ENCODE measurements at places on chromosomes 13 and 19.

GRCh38 chr19:4077007-4077374 lies 10.3 kb upstream of the ZBTB7A start:
- no peak for DNase-seq

DNA sequence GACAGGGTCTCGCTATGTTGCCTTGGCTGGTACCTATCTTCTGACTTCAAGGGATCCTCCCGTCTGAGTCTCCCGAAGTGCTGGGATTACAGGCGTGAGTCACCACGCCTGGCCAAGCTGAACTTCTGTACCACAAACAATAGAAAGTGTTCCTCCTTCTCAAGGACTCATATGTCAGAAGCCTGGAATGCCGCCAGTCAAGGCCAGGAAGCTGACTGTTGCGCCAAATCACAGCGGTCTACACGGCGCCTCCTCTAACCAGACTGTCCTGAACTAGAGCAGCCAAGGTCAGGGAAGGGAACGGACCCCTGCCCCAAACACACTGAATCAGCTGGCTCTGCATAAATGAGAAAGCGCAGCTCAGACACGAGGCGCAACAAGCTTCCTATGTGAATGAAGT lies 14.6 kb downstream of the RAB20 start:
- DNase-seq: peak; percentile 92

DNA sequence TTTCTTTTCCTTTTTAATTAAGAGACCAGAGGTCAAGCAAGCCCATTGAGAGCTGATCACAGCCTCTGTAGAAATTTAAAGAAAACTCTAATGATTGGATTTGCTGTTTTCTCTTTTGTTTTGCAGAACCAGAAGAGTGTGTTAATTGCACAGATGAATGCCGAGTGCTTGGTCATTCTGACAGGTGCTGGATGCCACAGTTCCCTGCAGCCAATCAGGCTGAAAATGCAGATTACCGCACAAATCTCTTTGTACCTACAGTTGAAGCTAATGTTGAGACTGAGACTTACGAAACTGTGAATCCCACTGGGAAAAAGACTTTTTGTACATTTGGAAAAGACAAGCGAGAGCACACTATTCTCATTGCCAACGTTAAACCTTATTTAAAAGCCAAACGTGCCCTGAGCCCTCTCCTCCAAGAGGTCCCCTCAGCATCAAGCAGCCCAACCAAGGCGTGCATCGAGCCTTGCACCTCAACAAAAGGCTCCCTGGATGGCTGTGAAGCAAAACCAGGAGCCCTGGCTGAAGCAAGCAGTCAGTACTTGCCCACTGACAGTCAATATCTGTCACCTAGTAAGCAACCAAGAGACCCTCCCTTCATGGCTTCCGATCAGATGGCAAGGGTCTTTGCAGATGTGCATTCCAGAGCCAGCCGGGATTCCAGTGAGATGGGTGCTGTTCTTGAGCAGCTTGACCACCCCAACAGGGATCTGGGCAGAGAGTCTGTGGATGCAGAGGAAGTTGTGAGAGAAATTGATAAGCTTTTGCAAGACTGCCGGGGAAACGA lies 93.1 kb downstream of the PCDH17 start:
- no peak for DNase-seq

GRCh38 chr13:102141625-102142472 lies 260.0 kb downstream of the FGF14 start:
- peak; percentile 27 for DNase-seq

DNA sequence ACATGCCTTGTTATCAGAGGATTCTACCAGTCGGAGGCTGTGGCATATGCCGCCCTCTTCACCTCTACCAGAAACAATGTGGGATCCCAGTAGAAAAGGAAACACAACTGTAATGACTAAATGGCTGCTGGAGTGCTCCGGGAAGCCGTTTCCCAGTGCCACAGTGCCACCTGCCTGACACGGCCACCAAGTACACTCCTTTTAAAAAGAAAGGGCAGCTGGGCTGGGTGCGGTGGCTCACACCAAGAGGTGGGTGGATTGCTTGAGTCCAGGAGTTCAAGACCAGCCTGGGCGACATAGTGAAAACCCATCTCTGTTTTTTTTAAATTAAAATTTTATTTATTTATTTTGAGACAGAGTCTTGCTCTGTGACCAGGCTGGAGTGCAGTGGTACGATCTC lies 67.3 kb downstream of the TRPM4 start:
- peak; percentile 42 for DNase-seq

DNA sequence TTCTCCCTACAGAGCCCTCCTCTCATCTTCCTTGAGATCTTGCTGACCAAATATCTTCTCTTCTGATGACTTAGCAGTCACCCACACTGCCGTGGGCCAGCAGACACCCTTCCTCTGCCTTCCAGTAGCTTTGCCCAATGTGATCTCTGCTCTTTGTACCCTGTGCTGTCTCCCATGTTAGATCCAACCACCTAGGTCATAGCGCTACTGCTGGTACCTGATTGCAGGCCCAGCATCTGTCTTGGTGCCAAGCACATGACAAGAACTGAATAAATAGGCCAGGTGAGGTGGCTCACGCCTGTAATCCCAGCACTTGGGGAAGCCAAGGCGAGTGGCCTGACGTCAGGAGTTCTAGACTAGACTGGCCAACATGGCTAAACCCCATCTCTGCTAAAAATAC lies 149.7 kb downstream of the TM9SF2 start:
- no peak for DNase-seq

DNA sequence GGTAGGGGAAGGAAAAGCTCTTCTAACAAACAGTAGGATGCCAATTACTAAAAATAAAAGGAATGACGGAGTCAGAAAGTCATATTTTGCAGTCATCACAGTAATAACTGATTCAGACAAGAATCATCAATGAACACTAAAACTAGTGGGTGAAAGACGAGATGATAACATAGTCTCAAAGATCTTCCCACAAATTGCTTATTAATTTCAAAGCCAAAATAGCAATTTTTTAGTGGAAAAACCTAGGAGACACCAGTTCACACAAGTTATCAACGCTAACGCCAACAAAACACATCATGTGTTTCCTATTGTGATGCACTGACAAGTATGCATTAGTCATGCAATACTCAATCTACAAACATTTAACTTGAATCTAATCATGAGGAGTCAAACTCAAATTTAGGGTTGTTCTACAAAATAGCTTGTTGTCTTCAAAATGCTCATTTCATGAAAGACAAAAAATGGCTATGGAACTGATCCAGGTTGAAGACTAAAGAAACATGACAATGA lies 18.6 kb downstream of the ZNF233 start:
- DNase-seq: no peak

DNA sequence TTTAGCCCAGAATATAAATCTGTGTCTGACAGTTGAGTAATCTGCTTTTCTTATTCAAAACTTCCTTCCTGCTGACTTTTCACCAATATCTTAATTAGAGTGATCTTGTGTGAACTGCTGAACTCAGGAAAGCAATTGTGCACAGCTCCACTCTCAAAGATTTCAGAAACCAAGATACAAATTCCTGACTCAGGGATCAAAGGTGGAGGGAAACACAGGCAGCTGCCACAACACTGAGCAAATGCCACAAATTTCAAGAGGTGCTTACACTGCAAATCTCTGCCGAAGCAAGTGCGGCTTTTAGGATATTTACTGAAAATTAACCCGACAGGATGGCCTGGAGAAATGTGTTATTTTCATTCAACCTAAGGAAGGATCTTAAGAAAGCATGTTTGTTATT lies 111.4 kb downstream of the STOML3 start:
- peak; percentile 67 for DNase-seq

DNA sequence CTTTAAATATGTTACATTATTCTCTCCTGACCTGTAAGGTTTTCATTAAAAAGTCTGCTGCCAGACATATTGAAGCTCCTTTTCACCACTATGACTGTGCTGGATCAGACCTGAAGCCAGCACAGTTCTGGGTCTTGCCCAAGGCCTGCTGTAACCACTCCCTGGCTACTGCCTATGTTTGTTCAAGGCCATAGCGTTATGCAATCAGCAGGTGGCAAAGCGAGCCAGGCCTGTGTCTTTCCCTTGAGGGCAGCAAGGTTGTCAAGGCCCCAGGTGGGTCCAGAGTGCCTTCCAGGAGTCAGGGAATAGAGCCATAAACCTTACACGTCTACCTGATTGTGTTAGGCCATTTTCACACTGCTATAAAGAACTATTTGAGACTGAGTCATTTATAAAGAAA lies 496.8 kb upstream of the PCDH9 start:
- peak; percentile 36 for DNase-seq

DNA sequence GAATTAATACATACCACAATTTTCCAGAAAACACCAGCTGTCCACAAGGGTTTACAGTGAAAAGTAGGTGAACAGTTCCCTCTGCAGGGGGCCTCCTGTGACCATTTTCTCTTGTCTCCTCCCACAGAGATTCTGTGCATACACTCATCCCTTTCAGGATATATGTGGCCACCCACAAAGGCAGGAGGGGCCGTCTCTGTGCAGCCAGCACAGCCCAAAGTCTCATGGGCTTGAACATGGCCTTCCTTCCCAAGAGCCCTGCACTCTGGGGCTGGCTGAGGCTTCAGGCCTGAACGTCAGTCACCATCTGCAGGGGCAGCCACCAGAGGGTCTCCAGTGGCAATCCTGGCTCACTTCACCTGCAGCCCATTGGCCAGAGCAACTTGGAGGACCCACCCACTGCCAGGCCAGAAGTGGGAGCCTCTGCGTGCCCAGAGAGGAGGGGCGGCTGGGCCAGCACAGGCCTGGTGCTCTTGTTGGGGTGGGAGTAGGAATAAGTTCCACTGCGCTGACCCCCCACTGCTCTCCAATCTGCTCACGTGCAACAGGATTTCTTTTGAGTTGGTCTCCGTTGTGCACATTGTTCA lies 25.1 kb downstream of the TMEM161A start:
- peak; percentile 26 for DNase-seq

DNA sequence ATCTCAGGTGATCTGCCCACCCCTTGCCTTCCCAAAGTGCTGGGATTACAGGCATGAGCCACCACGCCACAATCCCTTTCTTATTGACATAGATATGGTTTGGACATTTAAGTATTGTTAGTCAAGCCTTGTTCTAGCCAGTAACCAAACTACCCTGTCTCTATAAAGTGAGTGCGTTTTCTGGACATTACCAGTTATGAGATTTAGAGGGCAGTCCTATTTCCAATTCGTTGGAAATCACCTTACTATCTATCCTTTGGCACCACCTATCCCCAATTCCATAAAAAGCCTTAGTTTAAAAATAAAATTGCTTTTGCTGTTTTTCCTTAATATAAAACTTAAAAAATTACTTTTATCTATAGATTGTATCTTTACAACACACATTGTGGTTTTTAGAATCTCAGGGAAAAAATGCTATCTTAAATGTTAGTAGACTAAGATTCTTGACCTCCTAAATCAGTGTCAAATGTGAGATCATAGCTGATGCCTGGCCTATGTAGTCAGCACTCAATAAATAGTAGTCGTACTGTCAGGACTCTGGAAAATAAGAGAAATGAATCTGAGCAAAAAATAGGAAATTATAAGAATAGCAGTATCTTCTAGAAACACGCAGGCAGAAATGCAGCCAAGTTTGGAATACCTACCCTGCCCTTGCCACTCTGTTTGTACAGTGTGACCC lies 57.0 kb downstream of the NUFIP1 start:
- no peak for DNase-seq

DNA sequence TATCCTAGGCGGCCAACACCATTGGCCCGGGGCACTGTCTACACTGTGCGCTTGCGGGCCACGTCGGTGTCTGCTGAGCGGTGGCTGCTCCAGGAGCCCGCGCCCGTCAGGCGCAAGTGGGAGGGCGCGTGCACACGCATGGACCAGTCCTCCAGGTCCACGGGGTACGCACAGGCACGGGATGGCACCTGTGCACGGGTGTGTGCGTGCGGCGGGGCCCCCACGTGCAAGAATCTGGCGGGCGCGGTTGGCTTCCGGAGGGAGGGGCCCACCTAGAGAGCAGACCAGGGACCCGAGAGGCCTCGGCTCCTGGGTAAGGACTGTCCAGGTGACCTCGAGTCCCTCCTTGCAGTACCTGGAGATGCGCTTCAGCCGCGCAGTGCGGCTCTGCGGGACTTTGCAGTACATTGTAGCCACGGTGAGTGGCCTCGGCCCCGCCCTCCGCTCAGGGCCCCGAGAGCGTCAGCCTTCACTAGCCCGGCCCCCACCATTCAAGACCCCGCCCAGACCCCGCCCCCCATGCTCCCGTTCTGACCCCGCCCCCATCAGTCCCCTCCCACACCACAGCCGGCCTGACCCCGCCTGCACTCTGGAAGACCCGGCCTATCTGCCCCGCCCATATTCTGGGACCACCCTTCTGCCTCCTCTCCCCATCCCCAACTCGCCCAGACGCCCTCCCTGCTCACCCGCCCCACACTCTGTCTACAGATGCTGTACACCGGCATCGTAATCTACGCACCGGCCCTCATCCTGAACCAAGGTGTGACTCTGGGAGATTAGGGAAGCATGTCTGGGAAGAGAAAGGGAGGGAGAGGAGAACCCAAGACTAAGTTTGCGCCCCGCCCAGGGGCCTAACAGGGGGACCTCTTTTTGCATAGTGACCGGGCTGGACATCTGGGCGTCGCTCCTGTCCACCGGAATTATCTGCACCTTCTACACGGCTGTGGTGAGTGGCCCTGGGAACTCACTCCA lies 2.3 kb downstream of the SLC5A5 start:
- DNase-seq: no peak

GRCh38 chr13:76892488-76892887 lies 6.3 kb upstream of the KCTD12 start:
- peak; percentile 54 for DNase-seq

DNA sequence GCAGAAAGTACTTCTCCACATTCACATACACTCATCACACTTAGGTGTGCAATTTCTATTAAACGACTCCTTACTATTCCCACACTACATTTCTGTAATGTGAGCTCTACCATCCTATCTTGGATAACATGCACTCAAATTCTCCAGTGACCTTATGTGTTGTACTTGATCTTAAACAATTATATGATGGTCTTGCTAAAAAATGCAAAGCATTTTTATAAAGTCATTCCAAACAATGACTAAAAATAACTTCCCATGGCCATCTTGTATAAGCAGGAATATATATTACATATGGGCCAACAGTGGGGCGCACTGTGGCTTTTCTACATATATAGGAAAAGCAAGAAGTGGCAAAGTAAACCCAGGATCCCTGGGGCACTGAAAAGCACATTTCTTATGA lies 155.5 kb downstream of the FLT1 start:
- DNase-seq: no peak

DNA sequence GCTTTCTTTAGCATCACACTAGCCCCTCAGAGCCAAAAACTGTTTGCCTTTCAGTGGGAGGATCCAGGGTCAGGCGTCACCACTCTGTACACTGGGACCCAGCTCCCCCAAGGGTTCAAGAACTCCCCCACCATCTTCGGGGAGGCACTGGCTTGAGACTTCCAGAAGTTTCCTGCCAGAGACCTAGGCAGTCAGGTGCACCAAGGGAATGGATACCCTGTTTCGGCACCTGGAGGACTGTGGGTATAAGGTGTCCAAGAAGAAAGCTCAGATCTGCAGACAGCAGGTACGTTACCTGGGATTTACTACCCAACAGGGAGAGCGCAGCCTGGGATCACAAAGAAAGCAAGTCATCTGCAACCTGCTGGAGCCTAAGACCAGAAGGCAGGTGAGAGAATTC lies 603.0 kb downstream of the UQCRFS1 start:
- no peak for DNase-seq

- DNase-seq: no peak
These were observed 64.9 kb downstream of the EDNRB start for GRCh38 chr13:77853703-77854102.

Data from renal cortical epithelial cell (primary cell).